ENCODE measurements at places on chromosomes 6 and 20.

GRCh38 chr6:49645139-49645538 is 8.5 kb upstream of the RHAG start:
- DNase-seq = no peak

- no peak for DNase-seq
Observed at GRCh38 chr6:132969196-132969595, 154.8 kb downstream of the RPS12 start.

DNA sequence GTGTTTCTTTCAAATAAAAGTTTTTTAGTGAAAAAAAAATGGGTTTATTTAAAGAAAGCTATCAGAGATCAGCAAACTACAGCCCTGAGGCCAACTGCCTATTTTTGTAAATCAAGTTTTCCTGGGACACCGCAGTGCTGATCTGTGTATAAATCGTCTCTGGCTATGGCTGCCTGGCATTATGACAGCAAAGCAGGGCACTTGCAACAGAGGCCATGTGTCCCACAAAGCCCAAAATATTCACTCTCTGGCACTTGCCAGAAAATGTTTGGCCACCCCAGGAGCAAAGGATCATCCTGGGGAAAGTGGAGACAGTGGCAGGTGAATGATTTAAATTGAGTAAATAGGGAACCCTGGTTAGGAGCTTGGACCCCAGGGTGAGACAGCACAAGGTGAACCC is 291.6 kb downstream of the PREX1 start:
- no peak for DNase-seq

DNA sequence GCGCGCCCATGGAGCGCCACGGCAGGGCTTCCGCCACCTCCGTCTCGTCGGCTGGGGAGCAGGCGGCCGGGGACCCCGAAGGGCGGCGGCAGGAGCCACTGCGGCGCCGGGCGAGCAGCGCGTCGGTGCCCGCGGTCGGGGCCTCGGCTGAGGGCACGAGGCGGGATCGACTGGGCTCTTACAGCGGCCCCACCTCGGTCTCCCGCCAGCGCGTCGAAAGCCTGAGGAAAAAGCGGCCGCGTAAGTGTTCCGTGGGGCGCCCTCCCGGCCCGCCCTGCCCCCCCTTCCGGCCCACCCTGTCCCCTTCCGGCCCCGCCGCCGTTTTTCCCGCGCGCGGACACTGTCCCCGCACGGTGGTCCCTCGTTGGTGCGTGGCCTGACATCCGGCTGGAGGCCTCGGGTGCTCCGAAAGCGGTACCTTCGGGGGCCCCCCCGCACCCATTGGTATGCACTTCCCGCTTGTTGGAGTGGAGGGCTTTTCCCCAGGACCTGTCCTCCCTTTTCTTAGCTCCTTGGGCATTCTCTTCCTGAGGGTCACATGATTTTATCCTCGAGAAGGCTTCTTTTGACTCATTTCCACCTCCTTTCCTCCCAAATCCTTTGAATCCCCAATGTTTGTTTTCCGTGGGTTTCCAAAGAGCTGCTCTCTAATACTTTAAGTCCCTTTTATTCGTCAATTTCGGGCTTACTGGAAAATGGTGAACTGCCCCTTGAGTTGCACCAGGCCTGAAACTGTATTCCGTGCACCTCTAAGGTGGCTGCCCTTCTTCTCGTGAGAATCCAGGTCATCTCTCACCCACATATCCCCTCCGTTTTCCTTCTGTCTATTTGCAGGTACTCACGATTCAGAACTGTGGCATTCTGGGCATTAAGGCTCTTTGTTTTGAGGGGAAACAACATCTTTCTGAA is 556 bp downstream of the PANK2 start:
- DNase-seq = peak; percentile 41

DNA sequence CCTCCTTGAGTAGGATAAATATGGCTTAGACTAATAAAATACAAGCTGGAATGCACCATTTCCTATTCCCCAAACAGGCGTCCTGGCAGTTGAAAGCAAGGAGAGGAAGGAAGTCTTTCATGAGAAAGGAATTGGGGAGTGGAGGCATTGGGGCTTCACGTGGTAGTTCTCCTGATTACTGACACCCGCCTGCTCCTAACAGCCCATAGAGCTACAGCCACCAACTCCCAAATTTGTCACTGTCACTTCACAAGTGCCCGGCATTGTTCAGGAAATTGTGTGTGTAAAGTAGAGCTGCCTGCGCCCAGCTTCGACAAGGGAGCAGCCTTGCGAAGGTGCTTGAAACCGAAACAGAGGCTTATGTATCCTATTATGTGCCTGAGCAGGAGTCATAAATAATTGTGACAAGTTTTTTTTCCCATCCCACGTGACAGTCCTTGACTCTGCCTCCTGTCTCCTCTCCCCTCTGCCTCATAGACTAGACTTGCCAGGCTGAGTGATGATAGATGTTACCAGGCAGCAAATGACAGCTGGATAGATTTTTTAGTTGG is 301.7 kb upstream of the ZFP64 start:
- peak; percentile 73 for DNase-seq

DNA sequence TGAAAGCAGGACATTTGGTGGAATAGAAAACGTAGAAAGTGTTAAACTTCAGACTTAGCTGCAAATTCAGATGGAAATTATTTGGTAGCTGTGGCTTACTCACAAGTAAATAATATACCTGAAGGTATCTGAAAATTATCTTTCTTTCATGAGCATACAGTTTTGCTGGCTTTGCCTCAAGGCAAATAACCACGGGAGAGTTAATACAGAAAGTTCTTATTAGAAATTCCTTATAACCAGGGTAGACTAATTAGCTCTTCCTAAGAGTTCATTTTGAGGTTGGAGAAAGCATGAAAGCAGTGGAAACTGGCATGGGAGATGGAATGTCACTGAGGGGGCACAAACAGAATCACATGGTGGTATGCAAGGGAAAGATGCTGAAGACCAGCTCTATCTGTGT is 217.5 kb downstream of the CD83 start:
- peak; percentile 9 for DNase-seq

DNA sequence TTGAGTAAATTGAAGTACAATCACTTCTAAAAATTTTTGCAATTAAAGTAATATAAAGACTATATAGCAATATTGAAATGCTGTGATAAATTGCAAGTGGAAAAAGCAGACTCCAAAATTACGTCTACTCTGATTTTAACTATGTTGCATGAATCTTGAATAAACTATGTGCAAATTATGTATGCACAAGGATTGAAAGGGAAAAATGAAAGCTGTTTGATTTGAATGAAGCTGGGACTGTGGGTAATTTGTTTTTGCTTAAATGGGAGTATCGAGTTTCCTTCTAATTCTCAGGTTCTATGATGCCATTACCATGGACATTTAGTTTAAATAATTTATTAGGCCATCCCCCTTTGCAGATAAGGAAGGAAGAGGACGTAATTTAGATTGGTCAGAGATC is 198.7 kb upstream of the MYLIP start:
- no peak for DNase-seq

DNA sequence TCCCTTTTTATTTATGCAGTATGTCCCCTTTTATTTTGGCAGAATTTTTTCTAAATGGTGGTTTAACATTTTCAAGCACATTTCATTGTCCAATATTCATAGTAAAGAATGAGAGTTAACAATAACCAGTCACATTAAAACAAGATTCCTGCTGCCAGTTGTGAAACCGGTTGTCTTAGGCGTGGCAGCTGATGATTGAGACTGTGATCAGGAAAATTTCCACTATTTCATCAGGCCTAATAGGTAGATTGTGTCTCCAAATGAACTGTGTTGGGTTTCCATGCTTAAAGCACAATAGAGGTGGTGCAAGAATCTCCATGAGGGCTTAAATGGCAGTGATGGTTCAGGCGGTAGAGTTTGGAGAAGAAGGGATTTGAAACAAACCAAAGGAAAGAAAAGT is 15.3 kb downstream of the PRDM1 start:
- DNase-seq = no peak

DNA sequence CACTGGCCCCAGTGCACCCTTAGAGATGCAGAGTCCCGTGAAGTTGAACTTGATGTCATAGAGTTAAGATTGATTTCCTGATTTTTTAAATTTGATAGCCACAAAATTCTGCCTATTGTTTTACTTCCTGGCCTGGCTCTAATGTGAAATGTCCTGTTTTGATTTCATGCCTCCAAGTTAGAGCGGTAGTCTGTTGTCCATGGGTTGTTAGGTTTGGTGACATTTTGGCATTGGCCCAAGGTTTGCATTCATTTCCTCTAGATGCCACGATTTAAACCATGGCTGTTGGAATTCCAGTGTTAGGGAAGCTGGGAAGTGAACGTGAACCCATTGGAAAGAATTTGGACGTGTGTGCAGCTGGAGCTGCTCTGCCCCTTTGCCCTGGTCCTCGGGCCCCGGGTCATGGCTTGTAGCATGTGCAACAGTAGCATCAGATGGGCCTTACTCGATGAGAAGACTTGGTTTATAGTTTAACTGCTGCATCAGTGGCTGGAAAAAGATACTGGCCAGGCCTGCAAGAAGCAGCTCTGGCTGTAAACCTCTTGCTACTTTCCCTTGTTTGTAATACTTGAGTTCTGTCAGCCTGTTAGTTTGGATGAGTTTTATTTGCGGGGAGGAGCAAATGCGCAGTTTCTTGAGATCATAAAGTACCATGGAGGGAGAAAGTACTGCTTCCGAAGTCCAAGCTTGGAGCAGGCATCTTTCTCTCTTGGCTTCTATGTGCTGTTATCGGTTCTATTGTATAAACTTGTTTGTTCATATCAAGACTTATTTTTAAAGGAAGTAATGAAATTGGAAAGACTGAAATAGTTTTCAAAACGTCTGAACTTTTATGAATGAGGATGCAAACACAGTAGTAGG is 121.4 kb upstream of the CLDN20 start:
- DNase-seq = peak; percentile 59

- DNase-seq = no peak
Observed at GRCh38 chr6:128929869-128930268, 46.9 kb downstream of the LAMA2 start.

GRCh38 chr20:52818491-52818890 is 153.7 kb upstream of the TSHZ2 start:
- no peak for DNase-seq

DNA sequence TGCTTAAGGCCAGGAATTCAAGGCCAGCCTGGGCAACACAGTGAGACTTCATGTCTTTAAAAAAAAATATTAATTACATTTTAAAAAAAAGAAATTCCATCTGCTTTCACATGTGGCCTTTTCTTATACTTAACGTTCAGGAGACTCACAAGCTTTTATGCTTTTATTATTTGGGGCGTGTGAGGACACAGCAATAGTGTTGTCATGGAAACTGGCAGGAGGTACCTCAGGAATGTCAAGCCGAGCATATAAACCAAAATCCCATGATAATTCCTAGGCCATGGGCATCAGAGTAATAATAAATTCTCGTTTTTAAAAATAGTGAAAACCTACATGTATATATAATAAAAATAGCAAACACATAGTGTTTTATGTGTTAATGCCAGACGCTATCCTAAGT is 89.8 kb downstream of the IYD start:
- DNase-seq = no peak
